ENCODE measurements at places on chromosomes 1 and 21. TPM values are rescaled to one million over a fixed set of nuclear protein-coding genes. Genes with fewer than 3 reads are reported as not detected.

The CD84 gene
- not detected for total RNA-seq

The CA6 gene
- not detected for total RNA-seq

The TRIM46 gene
- total RNA-seq, result 15.0 TPM

The TMEM52 gene
- 15.0 TPM for total RNA-seq

The F5 gene
- not detected for total RNA-seq

The RAB42 gene
- 13.6 TPM for total RNA-seq

GRCh38 chr1:172229942-172230341, 190.5 kb upstream of the C1orf105 start:
- no peak for DNase-seq

GRCh38 chr21:38438462-38438893, 59.8 kb downstream of the ERG start:
- DNase-seq, result no peak

- DNase-seq, result no peak
These were observed 15.4 kb upstream of the PHACTR4 start for GRCh38 chr1:28354121-28354520.

- DNase-seq, result no peak
These were observed 32.0 kb upstream of the SLC30A1 start for GRCh38 chr1:211610779-211611556.

GRCh38 chr1:239951511-239952140, 140.1 kb upstream of the FMN2 start:
- DNase-seq, result no peak

DNA sequence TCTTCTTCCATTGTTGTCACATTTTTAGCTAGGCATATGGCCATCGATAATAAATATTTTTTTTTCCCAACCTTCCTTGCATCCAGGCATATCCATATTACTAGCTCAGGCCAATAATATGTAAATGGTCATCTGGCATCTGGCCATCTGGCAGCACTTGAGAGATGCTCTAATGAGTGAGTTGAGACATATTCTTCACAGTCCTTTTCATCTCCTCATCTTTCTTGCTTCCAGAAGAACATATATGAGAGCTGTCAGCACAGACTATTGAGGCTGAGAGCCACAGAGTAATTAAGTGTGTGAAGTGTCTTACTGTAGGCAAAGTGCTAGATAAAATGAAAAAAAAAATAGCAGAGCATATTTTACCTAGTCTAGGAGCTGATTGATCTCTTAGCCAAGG, 628.4 kb upstream of the TMPRSS15 start:
- no peak for DNase-seq

GRCh38 chr1:185483664-185484450, 166.8 kb upstream of the IVNS1ABP start:
- no peak for DNase-seq

Data from H1 (cell line).